ENCODE measurements at places on chromosomes 16 and 17.

GRCh38 chr17:64599187-64599676, 62.9 kb downstream of the SMURF2 start:
- no peak for DNase-seq

- DNase-seq: no peak
Observed at GRCh38 chr16:9092282-9092977, 986 bp downstream of the HAPSTR1 start.

GRCh38 chr17:31825961-31826691, 32.9 kb downstream of the COPRS start:
- no peak for DNase-seq

GRCh38 chr16:17160285-17160853, 310.4 kb downstream of the XYLT1 start:
- no peak for DNase-seq

- DNase-seq: no peak
Observed at GRCh38 chr16:9251026-9251425, 159.6 kb downstream of the HAPSTR1 start.

GRCh38 chr16:30645727-30646126, 5.0 kb upstream of the PRR14 start:
- DNase-seq: no peak

- no peak for DNase-seq
Observed at GRCh38 chr16:89491974-89492687, 1.8 kb upstream of the ANKRD11 start.

DNA sequence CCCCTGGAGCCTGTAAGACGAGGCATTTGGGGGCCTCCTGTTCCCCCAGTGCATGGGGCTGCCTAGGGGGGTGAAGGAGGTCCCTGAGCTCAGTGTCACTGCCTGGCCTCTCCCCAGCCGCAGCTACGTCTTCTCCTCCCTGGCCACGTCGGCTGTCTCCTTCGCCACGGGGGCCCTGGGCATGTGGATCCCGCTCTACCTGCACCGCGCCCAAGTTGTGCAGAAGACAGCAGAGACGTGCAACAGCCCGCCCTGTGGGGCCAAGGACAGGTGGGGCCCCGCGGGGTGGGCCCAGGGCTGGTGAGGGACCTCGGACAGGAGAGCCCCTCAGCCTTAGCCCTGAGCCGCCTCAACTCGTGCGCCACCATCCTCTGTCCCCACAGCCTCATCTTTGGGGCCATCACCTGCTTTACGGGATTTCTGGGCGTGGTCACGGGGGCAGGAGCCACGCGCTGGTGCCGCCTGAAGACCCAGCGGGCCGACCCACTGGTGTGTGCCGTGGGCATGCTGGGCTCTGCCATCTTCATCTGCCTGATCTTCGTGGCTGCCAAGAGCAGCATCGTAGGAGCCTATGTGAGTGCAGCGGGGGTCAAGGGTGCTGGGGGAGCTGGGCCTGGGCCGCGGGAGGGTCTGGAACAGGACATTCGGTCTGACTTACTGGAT, 22.2 kb downstream of the MYBBP1A start:
- DNase-seq: no peak

DNA sequence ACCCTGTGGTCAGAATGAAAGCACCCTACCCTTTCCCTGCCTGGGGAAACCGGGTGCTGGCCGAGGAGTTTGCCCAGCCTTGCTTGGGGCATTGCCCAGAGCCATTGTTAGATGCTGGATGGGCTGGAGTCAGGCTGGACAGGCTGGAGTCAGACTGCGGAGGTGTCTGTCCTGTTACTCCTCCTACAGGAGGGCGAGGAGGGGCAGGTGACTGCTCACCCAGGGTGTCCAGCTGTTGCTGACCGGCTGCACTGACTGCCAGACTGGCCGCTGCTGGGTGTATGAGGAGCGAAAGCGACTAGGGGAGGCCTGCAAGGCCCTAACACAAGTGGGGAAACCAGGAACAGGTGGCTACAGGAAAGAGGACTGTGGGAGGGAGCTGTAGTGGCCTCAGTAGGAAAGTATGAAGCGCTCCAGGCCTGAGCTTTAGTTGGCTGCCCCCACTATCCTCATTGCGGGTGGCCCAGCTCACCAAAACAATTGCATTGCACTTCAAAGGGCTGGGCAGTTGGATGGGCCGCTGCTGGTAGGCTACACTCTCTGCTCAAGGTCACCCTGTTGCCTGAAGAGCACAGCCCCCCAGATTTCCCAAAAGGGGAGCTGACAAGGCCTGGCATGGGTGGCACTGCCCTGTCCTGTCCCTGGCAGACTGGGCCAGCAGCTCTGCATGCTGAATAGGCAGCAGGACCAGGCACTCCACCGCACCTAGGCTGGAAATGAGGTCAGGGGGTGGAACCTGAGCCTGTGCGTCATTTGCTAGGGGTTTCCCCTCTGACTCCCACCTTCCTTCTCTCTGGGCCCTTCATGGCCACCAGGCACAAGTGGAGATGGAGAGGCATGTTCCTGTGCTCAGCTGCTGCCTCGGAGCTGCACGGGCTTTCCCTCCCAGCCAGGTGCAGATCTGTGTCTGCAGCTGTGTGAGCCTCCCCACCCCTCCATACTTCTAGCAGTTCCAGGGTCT, 18.4 kb downstream of the LDHD start:
- no peak for DNase-seq

DNA sequence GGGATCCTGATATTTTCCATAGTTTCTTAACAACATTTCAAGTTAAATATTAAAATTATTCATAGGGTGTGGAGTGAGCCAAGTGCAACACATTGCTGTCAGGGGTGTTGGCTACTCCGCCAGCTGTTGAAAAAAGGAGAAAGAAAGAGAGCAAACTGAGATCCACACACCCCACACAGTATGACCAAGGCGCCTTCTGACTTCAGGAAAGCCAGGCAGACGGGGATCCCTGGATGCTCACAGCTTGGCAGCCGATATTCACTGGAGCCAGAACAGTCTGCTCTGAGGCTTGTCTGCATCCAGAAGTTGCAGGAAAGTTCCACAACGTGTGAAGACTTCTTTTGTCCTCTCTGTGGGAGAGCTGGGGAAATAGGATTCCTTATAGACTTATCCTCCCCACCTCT, 9.3 kb downstream of the CHD9NB start:
- no peak for DNase-seq

DNA sequence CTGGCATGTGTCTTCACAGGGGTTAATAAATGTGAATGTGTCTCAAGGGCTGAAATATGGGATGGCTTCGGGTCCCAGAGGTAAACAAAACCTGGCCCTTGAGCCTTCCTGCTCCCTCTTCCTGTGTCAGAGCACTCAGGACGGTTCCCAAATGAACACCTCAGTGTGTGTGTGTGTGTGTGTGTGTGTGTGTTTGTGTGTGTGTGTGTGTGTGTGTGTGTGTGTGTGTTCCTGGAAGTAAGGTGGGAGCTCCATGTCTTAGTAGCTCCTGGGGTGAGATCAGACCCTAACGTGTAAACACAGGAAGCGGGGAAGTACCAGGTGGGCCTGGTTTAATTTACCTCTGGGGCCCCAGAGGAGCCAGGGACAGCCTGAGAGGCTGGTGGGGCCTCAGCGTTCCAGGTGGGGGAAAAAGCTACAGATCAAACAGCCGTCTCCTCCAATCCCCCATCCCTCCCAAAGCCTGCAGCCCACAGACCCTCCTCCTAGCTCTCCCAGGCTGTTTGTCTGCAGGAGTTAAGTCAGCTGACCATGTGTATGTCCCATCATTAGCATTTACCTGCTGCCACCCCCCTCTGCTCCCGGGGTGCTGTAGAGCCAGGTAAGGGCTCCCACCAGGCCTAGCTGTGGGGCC, 6.1 kb downstream of the KIF19 start:
- DNase-seq: no peak

DNA sequence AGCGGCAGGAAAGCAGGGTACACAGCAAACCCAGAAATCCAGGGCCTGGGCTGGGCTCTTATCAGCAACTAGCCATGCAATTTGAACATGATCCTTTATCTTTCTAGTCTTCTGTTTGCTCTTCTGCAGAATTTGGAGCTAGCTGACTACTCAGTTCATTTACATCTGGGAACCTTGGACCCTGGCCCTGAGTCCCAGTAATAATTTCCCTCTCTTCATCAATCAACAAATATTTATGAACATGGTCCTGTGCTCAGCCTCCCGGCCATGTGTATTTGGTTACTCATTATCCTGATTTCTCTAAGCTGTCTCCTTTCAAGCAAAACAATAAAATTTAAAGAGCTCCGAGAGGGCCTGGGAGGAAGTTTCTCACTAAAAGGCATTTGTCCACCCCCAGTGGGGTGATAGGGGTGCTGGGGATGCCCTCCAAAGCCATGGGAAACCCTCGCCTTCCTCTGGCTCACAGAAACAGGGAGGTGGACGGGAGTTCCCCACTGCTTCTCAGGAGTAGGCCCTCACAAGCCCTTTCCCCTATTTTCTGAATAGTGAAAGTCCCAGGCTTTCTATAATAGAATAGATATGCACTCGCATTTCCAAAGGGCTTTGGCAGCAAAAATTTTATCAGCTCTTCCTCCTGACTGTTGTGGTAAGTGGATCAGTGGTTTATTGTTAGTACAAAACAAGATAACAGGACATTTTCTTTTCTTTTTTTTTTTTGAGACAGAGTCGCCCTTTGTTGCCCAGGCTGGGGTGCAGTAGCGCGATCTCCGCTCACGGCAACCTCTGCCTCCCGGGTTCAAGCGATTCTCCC, 6.9 kb upstream of the WDR59 start:
- no peak for DNase-seq

- DNase-seq: no peak
Observed at GRCh38 chr17:33435721-33436301, 142.7 kb upstream of the ASIC2 start.

DNA sequence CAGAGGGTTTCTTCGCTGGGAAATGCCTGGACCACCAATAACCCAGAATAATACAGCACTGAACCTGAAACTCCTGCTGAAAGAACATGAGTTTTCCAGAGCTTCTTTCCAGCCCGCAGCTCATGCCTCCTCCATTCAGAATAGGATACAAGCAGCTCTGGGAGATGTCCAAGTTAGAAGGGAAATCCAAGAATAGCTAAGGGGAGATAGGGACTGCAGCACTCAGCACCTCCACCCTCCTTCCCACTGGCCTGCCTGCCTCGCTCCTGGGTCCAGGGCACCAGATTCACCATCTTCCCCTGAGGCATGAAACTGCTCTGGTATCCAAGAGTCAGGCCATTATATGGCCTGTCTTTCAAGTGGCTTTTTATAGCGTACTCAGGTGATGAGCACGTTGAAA, 4.1 kb downstream of the KRT31 start:
- no peak for DNase-seq

Measured in brain pericyte (primary cell).